CD4-positive, alpha-beta T cell treated with Interleukin-10 for 1 hour (primary cell): ENCODE measurements at places on chromosomes 12 and 14.

- no peak for DNase-seq
These were observed 23.9 kb downstream of the TC2N start for GRCh38 chr14:91843437-91843836.

GRCh38 chr12:12010277-12011039 lies 60.3 kb upstream of the BCL2L14 start:
- DNase-seq, result peak; percentile 75

DNA sequence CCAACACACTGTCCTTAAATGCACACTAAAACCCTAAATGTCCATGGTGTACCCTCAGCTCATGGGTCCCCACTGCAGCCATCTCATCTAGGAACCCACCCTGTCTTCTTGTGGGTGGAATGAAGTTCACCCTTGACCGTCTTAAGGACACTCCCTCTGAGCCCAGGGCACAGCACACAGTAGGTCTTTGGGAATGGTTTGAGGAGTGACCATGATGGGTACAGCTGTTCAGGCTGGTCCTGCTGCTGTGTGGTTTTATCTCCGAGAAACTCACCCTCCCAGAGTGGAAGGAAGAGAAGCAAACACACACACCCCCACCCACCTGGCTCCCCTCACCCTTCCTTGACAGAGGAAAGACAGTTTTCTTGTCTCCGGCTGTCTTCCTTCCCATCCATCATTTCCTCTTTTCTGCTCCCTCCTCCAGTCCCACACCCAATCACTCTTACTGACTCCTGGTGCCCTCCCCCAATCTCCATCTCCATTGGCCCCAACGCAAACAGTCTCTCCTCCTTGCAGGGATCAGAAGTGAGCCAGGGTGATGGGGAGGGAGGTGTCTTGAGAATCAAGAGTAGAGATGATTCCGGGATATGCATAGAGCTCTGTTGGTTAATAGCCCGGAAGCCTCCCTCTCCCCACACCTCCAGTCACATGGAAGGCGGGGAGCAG lies 105.9 kb upstream of the LHX5 start:
- DNase-seq, result no peak

DNA sequence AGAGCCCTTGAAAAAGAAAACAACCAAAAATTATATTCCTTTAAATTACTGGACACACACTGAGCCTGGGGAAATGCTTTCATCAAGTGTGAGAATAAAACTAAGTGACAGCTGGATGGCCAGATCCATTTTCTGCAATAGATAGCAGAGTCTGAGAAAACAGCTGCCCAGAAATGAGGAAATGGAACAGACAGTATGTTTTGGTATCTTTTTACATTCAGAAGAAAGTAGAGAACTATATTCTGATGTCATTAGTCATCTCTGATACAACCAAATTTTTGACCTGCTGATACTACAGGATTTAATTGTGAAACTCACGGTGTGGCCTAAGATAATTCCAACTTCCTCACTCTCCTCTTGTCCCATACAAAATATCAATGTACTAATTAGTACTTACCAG lies 78.2 kb downstream of the HMGA2 start:
- DNase-seq, result no peak

GRCh38 chr12:52070185-52070925 lies 577 bp downstream of the ATG101 start:
- no peak for DNase-seq

- DNase-seq, result no peak
These were observed 1987.2 kb upstream of the SEL1L start for GRCh38 chr14:83520837-83521236.
